HS-5 (cell line): ENCODE measurements at places on chromosomes 3 and 15.

GRCh38 chr3:4419920-4420319 is 47.1 kb downstream of the SUMF1 start:
- DNase-seq = no peak

DNA sequence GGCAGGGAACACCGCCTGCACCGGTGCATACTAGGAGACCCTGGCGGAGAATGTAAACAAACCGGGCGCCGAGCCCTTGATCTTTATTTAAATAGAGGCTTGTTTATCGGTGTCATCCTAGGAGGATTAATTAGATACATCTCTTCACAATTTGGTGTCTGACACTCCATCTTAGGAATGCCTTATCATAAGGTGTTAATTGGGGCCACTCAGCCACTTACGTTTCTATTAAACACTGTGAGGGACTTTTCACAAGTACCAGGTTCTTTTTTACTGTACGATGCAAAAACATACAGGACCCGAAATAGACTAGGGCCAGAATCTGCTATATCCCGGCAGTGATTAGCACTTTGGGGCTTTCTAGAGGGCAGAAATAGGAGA is 8.0 kb downstream of the EOMES start:
- DNase-seq = no peak

GRCh38 chr3:42780892-42781700 is 8.0 kb upstream of the CCDC13 start:
- peak; percentile 56 for DNase-seq

- DNase-seq = peak; percentile 94
Observed at GRCh38 chr3:48595526-48596121, 495 bp upstream of the COL7A1 start.

DNA sequence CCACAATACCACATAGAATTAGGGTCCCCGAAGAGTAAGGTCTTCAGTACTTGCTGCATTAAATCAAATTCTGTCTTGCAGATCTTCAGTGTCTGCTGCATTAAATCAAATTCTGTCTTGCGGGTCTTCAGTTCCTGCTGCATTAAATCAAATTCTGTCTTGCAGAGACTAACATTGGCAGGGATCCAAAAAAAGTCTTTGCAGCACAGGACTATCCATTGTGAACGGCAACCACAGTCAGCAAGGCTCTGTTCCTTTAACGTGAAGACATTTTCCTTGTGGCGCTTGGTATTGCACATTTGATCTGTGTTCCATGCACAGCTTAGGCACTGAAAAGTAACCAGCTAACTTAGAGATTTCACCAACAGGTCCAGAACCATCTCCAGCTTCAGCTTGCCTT is 46.8 kb upstream of the POMGNT2 start:
- DNase-seq = no peak

GRCh38 chr3:184328516-184328915 is 8.9 kb upstream of the FAM131A start:
- DNase-seq = no peak

DNA sequence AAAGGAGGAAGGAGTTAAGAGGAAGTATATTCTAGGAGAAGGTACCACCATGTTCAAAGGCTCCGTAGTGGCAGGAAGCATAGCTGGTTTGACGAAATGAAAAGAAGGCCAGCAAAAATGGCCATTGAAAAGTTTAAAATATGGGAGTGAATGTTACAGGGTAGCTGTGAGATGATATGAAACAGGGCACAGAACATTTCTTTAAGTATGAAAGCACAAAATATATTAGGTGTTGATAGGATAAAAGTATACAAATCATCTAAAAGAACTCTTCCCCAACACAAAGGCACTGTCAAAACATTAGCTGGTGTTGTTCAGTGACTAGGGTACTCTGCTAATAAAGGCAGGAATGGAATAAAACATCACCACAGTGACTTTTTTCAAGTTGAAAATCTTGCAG is 216.2 kb downstream of the LRRN1 start:
- DNase-seq = no peak
